ENCODE measurements at places on chromosomes 7 and 10.

GRCh38 chr10:11587722-11588259 is 23.7 kb downstream of the USP6NL start:
- peak; percentile 60 for DNase-seq

DNA sequence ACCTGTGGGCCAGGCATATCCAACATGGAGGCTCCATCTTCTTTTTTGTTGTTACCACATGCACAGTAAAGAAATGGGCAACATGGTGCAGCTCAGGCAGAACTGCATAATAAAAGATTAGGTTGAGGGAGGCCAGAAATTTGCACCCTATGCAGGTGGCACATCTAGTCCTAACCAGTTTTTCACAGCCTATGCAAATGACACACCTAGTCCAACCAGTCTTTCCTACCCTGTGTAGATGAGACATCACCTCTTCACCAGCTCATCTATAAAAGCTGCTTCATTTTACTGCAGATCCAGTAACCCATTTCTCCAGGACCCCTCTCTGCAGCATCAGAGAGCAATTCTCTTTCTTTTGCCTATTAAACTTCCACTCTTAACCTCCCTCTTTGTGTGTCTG is 411.0 kb upstream of the PCDH15 start:
- no peak for DNase-seq

GRCh38 chr10:48690791-48691660 is 6.4 kb downstream of the WDFY4 start:
- no peak for DNase-seq

GRCh38 chr10:103701380-103702222 is 153.8 kb downstream of the SH3PXD2A start:
- DNase-seq, result no peak

- DNase-seq, result peak; percentile 83
These were observed 3.2 kb downstream of the UBE2H start for GRCh38 chr7:129949292-129950133.

DNA sequence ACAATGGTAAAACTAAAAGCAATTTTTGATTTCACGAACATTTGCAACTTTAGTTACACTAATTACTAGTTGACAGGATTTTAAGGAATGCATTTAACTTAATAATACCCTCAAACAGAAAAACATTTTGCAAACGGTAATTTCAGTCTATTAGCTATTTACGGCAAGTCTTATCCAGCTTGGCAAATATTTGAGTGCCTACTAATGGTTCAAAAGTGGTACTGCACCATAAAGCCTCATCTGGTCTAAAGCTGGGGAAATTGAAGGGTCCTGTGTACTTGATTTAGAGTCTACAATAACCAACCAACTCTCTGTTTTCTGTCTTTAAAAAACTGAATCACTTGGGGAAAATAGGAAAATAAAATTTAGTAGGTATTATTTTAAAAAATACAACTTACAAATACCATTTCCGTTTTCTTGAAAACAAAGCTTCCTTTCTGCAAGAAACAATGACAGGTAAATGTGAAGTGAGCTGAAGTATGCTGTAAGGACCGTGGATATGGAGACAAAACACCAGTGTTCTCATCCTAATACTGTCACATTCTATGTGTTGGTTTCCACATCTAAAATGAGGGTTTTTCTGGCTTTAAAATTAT is 142.3 kb downstream of the VPS50 start:
- DNase-seq, result peak; percentile 59

GRCh38 chr10:95841661-95842498 is 65.9 kb upstream of the CC2D2B start:
- DNase-seq, result peak; percentile 72

DNA sequence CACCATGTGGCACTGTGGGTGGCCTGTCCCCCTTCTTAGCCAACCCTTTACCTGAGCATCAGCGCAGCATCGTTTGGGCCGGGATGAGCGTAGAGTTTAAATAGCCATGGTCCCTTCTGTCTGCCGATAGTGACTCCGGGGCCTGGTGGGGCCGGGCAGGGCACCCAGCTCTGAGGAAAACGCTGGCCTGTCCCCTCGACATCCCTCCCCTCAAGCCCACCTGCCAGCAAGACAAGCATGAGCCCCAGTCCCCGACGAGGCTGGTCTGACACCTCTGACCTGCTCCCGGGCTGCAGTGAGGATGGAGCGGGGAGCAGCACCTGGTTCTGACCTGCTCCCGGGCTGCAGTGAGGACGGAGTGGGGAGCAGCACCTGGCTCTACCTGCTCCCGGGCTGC is 31.1 kb upstream of the CNPY1 start:
- no peak for DNase-seq

DNA sequence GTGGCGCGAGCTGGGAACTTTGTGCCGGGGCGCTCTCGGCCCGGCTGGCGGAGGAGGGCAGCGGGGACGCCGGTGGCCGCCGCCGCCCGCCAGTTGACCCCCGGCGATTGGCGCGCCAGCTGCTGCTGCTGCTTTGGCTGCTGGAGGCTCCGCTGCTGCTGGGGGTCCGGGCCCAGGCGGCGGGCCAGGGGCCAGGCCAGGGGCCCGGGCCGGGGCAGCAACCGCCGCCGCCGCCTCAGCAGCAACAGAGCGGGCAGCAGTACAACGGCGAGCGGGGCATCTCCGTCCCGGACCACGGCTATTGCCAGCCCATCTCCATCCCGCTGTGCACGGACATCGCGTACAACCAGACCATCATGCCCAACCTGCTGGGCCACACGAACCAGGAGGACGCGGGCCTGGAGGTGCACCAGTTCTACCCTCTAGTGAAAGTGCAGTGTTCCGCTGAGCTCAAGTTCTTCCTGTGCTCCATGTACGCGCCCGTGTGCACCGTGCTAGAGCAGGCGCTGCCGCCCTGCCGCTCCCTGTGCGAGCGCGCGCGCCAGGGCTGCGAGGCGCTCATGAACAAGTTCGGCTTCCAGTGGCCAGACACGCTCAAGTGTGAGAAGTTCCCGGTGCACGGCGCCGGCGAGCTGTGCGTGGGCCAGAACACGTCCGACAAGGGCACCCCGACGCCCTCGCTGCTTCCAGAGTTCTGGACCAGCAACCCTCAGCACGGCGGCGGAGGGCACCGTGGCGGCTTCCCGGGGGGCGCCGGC is 870 bp downstream of the FZD1 start:
- peak; percentile 53 for DNase-seq

- DNase-seq, result no peak
These were observed 562.9 kb upstream of the NRP1 start for GRCh38 chr10:33897291-33897752.

DNA sequence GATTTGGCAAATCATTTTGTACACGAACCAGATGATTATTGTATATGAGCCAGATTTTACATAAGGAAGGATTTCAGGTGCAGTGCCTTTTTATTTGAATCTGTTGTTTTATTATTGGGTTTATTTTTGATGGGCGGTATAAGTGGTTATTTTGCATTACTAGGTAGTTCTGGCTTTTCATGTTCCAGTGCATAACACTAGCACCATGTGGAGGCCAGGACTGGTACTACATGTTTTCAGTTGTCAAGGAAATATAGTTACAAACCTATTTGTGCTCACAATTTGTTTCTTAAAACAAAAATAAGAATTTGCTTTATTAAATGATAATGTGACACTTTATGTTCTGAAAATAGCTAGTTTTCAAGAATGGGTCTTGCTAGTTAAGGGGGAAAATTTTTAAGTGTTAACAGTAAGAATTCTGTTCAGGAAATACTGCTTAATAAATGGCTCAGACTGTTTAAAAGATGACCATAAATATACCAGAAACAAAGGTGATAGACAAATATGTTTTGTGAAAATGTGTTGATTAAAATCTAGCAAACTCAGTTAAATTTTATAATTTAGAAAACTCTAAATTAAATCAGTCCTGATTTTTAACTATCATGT is 7.1 kb upstream of the SEMA3E start:
- DNase-seq, result peak; percentile 67

DNA sequence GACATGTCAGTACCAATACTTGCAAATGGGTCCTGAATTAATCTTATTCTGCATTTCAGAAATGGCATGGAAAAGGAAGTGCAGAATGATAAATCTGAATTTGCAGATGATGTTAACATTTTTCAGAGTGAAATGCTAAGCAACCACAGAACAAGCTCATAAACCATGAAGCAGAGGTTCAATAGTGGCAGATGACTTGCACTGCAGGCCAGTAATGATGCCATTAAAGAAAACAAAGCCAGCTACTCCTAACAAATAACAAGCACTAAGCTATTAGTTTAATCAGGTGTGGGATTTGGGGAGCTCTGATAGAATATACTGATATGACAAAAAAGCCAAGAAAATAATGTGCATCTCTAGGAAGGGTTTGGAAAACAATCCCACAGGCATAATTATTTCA is 85.4 kb downstream of the FAM13C start:
- DNase-seq, result no peak

- DNase-seq, result no peak
These were observed 20.5 kb upstream of the DNAJB12 start for GRCh38 chr10:72375173-72375572.

DNA sequence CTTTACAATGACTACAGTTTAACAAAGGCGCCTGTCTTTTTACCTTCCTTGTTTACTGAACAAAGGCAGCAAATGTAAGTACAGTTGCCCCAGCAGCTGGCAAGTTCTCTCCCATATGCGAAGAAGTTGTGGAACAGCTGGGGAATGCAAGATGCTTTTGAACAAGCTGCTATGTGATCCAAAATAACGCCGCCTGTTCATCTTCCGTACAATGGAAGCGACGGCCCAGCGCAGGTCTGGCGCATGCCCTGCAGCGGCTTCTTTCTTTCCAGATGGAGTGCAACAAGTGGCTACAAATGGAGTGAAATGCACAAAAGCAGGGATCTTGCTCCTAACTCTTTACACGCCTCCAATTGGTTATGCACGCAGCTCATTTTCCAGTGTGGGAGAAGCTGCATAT is 97.0 kb upstream of the SVIL start:
- DNase-seq, result no peak

DNA sequence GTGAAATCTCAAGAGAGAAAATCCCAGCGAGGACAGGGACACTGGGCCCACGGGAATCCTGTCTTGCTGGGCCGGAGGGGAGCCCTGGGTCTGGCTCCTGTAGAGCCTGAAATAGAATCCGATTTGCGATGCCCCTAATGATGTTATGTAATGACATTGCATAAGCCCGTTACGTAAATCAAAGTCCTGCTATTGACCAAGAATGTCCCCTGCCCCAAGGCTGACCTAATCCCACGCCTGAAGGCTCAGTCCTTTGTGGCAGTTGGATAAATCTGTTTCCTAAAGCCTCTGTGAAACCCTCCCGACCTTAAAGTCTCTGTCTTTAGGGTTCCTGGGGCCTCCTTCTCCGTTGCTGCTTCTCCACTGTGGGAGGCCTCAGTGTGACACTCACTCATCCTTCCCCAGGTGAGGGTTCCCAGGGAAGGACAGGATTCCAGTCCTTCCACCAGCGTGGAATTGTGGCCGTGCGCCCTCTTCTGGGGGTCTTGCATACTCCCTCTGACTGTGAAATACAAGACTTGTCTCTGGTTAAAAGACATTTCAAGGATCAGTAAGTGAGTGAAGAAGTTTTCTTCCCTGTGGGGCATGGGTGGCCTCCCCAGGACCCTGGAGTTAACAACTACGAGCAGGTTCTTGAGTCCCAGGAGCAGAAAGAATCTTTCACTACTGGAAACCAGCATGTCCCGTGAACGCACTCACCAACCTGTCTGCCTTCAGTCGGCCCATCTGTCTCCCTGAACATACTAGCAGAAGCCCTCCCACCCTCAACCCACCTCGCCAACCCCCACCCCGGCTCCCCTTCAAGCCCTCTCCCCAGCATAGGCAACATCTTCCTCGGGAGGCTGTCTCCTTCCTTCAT is 19.8 kb downstream of the ZNF467 start:
- DNase-seq, result peak; percentile 44

GRCh38 chr7:96244244-96244991 is 77.5 kb downstream of the SLC25A13 start:
- DNase-seq, result no peak

DNA sequence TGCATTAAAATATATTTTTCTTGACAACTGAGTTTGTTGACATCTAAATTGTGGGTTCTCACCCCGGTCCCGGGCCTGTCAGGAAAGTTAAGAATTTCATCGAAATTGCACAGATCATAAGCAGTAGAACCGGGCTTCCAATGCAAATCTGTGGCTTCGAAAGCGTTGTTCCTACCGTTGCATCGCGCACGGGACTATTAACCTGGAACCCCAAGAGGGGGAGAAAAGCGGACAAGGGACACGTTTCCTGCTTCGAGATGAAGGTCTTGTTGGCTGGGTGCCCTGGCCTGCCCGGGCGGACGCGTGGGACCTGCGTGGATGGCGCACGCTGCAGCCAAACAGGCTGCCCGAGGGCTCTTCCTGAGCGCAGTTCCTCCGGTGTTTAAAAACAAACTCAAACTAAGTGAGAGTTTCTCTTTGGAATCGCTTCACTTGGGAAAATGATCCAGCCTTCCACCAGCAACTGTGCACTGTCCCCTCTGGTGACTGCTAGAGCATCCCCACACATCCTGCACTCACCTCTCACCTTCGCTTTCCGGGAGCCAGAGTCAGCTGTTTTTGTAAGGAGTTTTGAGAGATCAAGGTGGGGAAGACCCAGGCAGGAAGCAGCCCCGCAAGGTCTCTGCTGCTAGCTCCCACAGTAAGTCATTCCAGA is 5.1 kb upstream of the TBX20 start:
- DNase-seq, result no peak

GRCh38 chr10:74752371-74753040 is 73.9 kb upstream of the KAT6B start:
- no peak for DNase-seq

DNA sequence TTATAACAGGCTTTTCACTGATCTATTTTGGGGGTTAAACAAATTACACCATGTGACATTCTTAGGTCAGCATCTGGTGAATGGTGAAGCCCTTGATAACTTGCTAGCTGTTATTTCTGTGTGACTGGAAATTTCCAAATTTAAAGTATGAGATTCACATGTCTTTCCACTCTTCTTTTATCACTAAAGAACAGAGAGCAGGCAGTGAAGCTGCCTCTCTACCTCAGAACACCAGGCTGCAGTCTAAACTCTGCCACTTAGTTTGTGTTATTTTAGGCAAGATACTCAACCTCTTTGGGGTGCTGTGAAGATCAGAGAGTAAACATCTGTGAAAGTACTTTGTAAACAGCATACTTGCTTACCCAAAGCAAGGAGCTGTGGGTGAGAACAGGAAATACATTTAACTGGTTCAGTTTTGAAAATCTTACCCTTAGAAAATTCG is 15.5 kb upstream of the SP4 start:
- DNase-seq, result no peak

GRCh38 chr7:2603044-2603965 is 28.5 kb upstream of the TTYH3 start:
- DNase-seq, result no peak

GRCh38 chr10:52871191-52871843 is 98.7 kb upstream of the MBL2 start:
- no peak for DNase-seq

DNA sequence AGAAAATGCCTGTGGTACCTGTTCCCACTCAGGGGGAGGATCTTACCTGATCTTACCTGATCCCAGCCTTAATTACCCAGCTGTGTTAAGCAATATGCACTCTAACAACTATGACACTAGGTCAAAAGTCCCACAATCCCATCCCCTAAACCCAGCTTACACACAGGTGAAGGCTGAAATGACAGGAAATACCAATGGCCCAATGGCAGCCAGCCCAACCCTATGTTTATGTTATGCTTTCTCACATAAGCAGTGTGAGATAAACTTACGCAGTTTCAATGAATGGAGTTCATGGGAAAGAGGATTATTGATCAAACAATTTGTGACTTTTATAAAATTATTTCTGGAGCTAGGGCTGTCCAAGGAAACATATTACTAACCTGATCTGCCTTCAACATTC is 91.9 kb downstream of the GPAM start:
- no peak for DNase-seq

All from PC-3 (cell line).